ENCODE measurements at places on chromosomes 1 and 21. TPM values are rescaled to one million over a fixed set of nuclear protein-coding genes. Genes with fewer than 3 reads are reported as not detected.

GRCh38 chr1:107877092-107877491 lies 87.9 kb downstream of the VAV3 start:
- no peak for DNase-seq

- DNase-seq, result no peak
Observed at GRCh38 chr1:64969305-64970046, 3.1 kb upstream of the JAK1 start.

The CASZ1 gene
- total RNA-seq, result 8.4 TPM

The HSD3B2 gene
- not detected for total RNA-seq

The TBX19 gene
- 0.87 TPM for total RNA-seq

GRCh38 chr1:82367456-82367855 lies 566.7 kb downstream of the ADGRL2 start:
- DNase-seq, result no peak

DNA sequence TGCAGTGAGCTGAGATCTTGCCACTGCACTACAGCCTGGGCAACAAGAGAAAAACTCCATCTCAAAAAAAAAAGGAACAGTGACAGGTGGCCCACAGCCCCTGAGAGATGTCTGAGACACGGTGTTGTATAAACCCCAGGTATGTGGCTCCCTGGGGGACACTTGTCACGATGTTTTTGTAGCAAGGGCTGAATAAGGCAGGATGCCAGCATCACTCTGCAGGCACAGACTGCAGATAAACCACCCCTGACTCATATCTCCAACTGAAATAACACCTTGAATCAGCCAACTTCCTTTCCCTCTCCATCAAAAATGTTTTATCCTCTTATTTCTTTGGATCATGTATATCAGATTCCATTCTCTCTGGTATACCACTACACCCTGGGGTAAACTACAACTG lies 52.5 kb downstream of the NMNAT2 start:
- no peak for DNase-seq
